ENCODE measurements at places on chromosomes 3 and 15.

GRCh38 chr15:63094495-63094931, 27.1 kb upstream of the LACTB start:
- no peak for DNase-seq

DNA sequence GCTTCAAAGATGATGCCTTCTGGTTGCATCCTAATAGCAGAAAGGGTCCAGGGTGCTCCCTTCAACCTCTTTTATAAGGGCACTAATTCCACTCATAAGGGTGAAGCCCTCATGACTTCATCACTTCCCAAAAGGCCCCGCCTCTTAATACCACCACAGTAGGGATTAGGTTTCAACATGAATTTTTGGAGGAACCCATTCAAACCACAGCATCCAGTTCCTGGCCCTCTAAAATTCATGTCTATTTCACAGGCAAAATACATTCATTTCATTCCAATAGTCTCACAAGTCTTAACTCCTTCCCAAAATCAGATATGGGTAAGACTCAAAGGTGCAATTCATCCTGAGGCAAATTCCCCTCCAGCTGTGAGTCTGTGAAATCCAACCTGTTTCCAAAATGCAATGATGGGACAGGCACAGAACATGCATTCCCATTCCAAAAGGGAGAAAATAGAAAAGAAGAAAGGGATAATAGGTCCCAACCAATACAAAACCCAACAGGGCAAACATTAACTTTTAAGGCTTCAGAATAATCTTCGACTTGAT, 124.0 kb downstream of the ATP1B3 start:
- DNase-seq: no peak

- no peak for DNase-seq
Observed at GRCh38 chr15:96412045-96412905, 81.8 kb downstream of the NR2F2 start.

DNA sequence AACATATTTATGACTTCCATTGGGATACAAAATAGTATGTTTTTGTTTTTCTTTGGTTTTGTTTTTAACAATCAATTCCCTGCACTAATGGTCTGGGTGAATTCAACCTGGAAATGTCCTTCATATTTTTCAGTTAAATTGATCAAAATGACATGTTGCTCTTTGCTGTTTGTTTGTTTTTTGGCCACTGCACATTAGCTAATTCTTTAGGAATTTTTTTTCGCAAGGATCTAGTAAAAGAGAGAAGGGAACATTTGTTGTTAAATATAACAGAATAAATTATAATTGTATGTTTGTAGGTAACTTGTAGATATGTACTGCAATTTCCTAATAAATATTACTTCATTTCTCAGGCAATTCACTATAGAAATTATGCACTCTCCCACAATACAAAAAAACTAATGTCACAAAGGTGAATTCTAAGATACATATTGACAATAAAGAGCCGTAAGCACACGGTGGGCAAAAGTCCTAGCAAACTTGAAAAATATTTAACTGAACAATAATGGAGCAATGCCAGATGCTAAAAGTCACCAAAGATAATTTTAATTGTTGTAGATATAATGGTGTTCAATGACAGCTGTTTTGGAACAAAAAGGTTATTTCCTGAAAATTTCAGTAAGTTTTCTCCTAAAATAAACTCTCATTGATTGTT, 21.4 kb upstream of the PPARG start:
- DNase-seq: no peak

DNA sequence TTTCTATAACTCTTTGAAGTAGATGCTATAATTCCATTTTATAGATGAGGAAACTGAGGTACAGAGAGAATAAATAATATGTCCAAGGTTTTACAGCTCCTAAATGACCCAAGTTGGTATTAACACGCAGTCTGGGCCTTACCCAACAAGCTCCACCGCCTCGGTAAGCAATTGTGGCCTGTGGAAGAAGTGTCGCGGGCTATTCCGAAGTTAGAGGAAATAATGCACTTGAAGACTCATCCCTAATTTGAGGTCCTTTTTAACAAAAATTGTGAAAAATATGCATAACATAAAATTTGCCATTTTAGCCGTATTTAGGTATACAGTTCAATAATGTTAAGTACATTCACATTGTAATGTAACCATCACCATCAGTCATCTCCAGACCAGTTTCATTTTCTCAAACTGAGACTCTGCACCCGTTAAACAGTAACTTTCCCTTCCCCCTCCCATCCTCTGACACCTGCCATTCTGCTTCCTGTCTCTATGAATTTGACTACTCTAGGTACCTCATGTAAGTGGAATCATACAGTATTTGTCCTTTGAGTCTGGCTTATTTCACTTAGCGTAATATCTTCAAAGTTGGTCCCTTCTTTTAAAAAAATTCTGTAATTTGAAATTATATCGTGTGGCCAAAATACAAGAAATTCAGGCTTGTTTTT, 18.2 kb downstream of the IDH3A start:
- peak; percentile 50 for DNase-seq

Measured in activated T-helper 2 cell treated with anti-CD3 and anti-CD28 coated beads, Interferon-gamma antibody, Interleukin-2, Interleukin-4, amounts not matched to agents 10 μg/mL and 5 μg/mL and 100 μg/mL, durations not matched to agents 14 hours and 24 hours and 36 hours (primary cell).